ENCODE measurements at places on chromosomes 2 and 18. TPM values are rescaled to one million over a fixed set of nuclear protein-coding genes. Genes with fewer than 3 reads are reported as not detected.

DNA sequence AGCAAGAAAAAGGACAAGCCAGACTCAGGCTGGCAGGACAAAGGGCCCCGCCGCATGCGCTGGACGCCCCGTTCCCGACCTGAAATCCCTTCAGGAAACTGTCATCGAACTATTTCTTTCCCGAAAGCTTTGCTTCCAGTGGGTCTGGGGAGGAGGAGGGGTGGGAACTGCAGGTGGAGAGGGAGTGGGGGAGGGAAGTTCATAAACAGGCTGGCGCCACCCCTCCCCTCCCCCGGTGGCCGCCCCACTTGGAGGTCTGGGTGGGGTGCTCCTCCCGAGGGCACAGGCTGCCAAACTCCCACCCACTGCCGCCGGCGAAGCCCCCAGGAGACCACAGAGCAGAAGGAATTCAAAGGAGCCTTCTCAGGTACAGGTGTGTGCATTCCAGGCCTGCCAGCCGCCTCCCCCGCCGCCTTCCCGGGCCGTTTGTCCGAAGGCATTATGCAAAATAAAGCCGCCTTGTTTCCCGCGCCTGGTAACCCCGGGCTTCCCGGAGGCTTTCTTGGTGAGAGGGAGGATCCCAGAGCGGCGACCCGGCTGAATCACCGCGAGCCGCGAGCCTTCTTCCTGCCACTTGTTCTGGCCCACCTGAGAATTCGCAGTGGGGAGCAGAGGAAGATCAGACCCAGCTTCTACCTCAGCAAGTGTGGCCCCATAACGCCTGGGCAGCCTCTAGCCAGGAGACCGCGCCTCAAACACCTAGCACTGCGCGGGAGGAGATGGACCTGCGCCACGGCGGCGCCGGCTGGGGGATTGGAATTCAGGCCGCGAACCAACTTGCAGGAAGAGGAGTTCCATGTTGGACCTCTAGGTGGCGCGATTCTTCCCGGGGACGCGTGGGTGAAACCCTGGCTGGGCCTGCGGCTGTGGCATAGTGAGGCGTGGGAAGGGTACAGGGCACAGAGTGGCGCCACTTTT lies 101.9 kb downstream of the FOXI3 start:
- DNase-seq: peak; percentile 59

GRCh38 chr2:37877457-37878315 lies 47.4 kb upstream of the RMDN2 start:
- no peak for DNase-seq

DNA sequence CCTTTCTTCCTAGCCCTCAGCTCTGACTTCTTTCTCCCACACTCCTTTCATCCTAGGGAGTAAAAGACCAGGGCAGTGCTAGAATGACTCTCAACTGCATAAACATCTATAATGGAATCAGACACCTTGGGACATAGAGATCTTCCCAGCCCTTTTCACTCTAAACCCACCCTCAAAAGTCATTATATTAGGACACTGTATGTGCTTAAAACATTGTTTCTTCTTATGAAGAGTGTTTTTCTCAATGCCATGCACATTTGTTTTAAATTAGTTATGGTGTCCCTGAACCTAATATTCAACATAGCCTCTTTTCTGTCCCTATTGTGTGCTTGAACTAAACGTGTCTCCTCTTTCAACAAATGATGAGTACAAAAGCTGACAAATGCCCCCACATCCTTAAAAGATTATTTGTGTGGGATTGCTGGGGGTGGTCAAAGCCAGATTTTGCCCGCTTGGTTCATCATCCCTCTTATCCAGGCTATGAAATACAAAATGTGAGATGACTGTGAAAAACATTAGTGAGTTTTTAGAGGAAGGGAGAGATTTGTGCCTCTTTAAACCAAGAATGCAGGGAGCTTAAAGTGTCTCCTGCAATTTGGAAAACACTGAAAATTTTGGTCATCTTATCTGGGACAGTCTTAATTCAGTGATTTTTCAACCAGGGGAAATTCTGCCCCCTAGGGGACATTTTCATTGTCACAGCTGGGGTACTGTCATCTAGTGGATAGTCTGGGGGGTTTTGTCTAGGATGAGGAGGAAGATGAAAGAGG lies 29.0 kb downstream of the SERPINB5 start:
- no peak for DNase-seq

Gene DNAH7
- total RNA-seq: not detected

GRCh38 chr2:131646669-131647297 lies 119.1 kb downstream of the CCDC74A start:
- DNase-seq: no peak

DNA sequence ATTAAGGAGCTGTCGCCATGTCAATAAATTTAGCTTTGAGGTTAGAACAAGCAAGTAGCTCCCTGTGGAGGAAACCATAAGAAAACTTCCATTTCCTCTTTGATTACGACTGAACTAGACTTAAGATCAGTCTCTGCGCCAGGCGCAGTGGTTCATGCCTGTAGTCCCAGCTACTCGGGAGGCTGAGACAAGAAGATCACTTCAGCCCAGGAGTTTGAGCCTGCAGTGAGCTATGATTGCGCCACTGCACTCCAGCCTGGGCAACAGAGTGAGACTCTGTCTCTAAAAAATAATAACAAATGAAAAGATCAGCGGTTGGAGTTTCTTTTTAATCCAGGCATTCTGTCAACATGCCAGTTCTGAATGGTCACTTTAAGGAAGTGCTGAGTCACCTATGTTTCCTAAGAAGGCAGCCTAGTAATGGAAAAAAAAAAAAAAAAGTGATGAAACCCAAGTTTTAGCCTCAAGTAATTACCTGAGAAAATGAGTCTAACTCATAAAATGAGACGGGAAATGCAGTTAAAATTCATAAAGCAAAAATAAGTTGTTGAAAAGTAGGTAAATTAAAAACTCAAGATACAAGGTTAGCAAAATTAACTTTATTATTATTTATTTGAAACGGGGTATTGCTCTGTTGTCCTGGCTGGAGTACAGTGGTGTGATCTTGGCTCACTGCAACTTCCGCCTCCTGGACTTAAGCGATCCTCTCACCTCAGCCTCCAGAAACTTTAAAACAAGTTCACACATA lies 10.2 kb downstream of the C18orf32 start:
- DNase-seq: no peak

Gene CCDC74A
- 3.3 TPM for total RNA-seq

DNA sequence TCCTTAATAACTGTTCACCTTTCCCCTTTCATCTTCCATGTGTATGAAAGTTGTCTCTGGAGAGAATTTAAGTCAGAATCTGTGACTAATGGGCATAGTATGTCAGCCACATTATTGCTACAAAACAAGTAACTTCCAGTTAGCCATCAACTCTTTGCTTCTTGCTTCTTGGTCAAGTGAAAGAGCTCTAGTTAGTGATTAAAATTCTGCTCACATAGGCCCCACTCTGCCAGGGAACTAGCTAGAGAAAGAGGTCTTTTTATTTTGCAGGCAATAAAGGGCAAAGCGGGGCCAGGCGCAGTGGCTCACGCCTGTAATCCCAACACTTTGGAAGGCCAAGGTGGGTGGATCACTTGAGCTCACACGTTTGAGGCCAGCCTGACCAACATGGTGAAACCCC lies 64.6 kb downstream of the COLEC12 start:
- no peak for DNase-seq

GRCh38 chr2:191500884-191501560 lies 176.9 kb upstream of the NABP1 start:
- no peak for DNase-seq

DNA sequence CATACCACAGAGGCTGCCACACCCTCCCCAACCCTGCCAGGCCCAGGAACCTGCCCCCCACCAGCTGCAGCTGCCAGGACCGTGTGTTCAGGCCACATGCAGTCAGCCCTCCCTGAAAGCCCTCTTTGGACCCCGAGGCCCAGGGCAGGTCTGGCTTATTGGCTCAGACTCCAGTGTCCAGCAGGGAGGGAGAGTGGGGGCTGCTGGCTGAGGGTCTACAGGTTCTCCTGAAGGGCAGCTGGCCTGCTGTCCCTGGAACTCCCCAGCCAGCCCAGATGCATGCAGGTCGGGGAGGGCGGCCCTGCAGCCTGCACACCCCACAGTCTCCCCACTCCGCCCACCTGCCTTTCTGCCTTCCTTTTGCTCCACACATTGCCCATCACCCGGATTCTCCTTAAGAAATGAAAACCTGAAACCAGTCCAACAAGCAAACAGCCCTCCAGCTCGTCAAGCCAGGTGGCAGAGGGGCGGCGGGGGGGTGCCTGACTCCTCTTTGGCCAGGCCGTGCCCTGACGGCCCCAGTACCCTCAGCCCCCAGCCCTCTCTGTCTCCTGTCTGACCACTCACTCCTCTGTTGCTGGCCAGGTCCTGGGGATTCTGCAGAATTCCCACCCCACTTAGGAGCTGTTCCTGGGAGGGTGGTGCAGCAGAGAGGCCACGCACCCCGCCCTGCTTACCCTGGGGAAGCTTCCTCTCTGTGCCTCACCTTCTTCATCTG lies 18.0 kb downstream of the GPR35 start:
- DNase-seq: no peak
